Amniotic stem cell (primary cell): ENCODE measurements at places on chromosomes 4 and X.
A peak's percentile ranks its signal among the peaks of the same experiment; 100 is the strongest.

- DNase-seq: no peak
Observed at GRCh38 chrX:9593756-9594155, 128.9 kb downstream of the TBL1X start.

GRCh38 chrX:50635817-50636365 lies 165.3 kb upstream of the DGKK start:
- no peak for DNase-seq

GRCh38 chr4:100823993-100824323 lies 306.1 kb upstream of the EMCN start:
- no peak for DNase-seq

DNA sequence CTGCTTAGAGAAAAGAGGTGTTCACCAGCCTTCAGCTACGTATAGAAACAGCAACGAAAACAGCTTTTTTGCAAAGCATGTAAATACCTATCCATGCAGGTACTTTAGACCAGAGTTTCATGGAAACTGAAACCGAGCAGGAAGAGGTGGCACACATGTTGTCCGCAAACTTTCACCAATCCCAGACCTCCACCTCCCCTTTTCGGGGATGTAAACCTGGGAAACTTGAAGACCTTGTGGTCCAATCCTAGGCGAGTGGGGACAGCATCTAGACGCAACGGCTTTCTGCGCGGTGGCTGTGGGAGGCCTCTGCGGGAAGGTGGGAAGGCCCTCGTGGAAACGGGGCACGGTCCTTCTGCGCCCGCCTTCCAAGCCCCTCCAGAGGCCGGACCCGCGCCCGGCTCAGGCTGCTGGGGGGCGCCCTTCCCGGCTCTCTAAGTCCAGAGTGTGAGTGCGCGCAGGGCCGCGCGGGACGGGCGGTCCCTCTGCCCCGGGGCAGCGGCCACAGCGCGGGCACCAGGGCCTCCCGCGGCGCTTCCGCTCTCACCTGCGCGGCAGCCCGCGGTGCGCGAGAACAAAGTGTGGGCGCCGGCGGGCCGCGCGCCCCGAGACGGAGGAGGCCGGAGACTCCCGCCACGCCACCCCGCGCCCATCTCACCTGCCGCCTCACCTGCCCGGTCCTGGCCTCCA lies 830 bp upstream of the SHROOM2 start:
- no peak for DNase-seq

DNA sequence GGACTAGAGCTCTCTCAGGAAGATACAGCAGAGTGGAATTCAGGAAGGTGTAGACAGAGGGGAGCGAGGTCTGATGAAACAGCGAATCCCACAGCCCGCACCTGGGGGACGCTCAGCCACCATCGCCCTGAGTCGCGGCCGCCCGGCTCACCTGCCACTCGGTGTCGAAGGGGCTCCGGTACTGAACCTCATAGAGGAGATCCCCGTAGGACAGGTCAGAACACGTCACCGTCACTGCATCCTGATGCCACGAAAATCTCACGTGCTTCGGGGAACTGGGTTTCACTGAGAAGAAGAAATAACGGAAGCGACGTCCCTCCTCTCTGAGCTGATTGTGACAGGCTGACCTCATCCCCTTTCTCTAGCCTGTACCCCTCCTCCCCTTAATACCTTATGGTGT lies 10.2 kb downstream of the CRLF2 start:
- DNase-seq: no peak

- no peak for DNase-seq
Observed at GRCh38 chrX:52424656-52425055, 55.8 kb downstream of the XAGE2 start.

DNA sequence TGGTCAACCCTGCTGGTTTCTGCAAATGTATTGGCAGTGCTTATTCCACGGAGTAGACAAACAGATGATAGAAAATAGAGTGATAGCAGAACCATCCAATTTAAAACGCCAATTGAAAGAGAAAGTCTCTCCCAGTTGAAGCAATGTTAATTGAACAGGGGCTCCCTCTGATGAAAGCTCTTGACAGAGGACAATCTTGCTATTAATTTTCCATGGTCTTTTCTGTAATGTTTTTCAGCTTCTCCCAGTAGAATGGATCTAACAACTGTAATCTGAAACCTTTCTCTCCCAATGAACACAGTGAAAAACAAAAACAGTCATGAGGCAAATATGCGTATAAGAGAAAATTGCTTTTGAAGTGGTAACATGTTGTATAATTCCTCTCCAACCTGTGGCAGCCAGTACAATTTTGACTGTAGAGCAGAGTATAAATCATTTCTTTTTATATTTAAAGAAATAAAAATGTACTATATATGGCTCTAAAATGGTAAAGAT lies 225.1 kb upstream of the GALNTL6 start:
- no peak for DNase-seq

DNA sequence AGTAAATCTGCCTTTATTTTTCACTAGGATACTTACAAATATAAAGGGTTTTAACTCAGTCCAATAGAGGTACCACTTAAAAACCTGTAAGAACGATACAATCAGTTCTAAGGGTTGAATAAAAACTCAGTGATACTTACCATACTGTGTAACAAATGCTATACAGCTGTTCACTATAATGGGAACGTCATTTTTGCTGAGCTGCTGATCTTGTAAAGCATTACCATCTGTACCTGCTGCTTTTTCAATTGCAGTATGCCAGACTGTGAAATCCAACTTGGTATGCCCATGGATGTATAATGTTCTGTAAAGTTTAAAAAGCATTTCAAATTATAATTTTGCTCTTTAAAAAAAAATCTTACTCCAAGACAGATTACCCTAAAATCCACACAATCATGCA lies 111.2 kb downstream of the ARAP2 start:
- no peak for DNase-seq

DNA sequence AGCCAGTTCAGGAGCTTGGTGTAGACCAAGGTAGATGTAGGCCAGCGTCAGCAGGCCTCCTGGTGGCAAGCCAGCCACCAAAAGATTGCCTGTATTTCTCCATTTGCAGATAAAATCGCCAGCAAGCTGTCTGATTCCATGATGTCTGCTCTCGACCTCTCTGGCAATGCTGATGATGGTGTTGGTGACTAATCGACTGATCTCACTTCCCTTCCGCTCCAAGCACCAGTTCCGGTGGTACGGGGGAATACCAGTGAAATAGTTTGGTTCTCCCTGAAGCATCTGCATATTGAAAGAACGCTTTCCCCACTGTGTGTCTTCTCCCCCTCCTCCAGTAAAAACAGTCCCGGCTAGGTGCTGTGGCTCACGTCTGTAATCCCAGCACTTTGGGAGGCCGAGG lies 30.4 kb downstream of the GNL3L start:
- DNase-seq: no peak

DNA sequence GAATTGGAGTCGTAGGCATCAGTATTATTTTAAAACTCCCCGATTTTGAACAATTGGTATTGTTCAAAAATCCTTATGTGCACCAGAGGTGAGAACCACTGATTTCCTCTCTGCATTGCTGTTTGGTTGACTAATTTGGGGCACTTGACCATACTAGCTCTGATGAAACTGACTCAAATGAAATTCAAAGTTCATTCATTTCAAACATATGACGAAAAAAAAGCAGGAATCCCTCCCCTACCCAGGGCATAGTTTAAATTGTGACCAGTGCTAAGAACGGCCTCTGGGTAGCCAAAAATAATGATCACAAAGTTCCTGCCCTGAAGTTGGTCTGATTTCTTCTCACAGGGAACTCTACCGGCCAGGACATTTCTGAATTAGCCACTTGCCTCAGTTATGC lies 75.7 kb upstream of the EGFL6 start:
- no peak for DNase-seq

- DNase-seq: peak; percentile 16
Observed at GRCh38 chr4:76305971-76306881, at the start of gene STBD1. TSS of gene STBD1 (plus strand) at chr4:76306733. CDS start at chr4:76306770, 37 bp downstream.

- DNase-seq: no peak
Observed at GRCh38 chr4:110504084-110504435, 28.1 kb downstream of the ENPEP start.

DNA sequence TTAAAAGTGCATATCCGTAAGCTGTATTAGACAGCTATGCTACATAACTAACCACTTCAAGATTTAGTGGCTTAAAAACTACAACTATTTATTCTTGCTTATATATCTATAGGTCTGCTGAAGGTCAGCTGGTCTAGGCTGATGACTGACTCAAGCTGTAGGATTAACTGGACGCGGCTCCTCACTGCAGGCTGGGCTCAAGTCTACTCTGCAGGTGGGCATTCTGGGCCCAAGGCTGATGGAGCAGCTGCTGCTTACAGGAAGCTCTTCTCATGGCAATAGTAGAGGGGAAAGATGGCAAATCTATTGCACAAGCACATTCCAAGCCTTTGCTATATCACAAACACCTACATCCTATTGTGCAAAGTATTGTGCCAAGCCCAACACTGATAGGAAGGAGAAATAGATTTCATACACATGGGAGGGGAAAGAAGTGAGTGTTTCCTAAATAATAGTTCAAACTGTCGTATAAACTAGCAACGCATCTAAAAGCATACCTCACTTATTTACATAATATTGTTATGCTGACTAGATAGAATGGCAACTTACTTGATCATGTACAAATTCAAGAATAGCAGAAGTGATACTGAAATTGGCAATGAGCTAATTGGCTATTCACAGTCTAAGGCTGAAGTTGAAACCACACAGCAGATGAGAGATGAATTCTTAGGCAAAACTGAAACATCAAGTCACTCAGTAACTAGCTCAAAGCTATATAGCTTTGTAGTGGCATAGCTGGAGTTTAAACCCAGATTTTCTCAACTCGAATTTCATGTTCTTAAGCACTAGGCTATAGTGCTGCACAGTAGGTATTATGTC lies 263.8 kb downstream of the NKX6-1 start:
- DNase-seq: no peak

- DNase-seq: no peak
Observed at GRCh38 chr4:52126966-52127365, 75.9 kb downstream of the SPATA18 start.

GRCh38 chr4:96448315-96448872 lies 608.5 kb downstream of the PDHA2 start:
- no peak for DNase-seq

DNA sequence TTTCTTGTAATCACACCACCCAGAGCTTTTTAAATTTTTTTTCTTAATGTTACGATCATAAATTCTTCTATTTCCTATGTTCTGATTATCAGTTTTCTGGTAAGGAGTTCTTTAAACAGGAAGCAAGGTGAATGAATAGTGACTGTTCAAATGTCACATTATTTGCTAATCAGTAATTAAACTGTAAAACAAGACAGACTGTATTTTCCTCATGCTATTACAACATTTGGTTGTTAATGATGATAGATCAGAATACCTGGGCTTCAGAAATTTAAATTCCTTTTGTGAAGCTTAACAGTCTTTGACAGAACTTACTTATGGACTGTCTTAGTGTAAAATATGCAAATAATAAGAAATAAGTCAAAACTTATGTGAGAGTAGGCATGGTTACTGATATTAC lies 41.4 kb downstream of the CLCN3 start:
- no peak for DNase-seq

- DNase-seq: no peak
Observed at GRCh38 chr4:8392591-8393190, 47.8 kb downstream of the ACOX3 start.

DNA sequence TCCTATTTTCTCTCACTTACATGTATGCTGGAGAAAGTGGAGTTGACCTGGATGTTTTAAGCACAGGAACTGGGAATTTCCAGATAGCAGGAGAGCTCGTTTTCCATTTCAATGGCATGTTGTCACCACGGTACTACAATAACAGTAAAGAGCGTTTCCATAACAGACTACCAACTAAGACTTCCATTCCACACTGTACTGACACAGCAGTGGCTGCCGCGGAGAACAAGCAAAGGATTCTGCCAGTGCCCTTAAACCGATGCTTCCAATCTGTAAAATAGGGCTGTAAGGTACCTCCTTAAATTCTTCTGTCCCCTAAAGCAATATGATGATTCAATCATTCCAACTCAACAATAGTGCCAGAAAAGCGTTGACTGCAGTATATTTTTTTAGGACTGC lies 143.9 kb downstream of the KLHL13 start:
- no peak for DNase-seq

GRCh38 chrX:96682516-96682915 lies 2.1 kb upstream of the DIAPH2 start:
- no peak for DNase-seq

DNA sequence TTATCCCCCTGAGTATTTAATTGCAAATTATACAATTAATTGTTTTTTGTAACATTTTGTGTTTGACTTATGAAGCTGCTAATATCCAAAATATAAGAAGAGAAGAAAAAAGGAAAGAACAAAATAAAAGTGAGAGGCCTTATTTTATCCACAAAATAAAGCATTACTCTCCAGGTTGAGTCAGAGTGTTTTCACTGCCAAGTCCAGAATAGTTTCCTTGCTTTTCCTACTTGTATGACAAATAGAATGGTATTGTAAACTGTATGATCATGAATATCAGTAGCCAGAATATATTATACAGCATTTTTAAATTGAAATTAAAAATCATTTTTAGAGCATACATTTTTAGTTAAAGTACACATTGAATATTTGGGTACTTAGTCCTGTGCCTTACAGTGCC lies 237.8 kb downstream of the NDST4 start:
- no peak for DNase-seq

- DNase-seq: no peak
Observed at GRCh38 chr4:73911746-73912145, 42.6 kb downstream of the CXCL1 start.

DNA sequence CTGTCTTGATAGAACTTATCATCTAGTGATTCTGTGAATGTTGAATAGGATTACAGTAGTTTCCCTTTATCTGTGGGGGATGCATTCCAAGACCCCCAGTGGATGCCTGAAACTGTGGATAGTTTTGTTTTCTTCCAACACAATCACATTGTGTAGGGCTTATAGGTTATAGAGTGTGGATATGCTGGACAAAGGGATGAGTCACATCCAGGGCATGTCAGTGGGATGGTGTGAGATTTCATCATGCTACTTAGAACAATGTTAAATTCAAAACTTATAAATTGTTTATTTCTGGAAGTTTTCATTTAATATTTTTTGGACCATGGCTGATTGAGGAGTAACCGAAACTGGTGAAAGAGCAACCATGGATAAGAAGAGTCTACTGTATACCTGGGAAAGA lies 432.3 kb upstream of the ATOH1 start:
- peak; percentile 10 for DNase-seq

- peak; percentile 75 for DNase-seq
Observed at GRCh38 chr4:53932796-53933610, 131.4 kb downstream of the CHIC2 start.
